Activated CD8-positive, alpha-beta memory T cell treated with anti-CD3 and anti-CD28 coated beads for 1 hour (primary cell): ENCODE measurements at places on chromosomes 2 and 18.

GRCh38 chr2:111990375-111990774 is 64.7 kb upstream of the TMEM87B start:
- no peak for DNase-seq

DNA sequence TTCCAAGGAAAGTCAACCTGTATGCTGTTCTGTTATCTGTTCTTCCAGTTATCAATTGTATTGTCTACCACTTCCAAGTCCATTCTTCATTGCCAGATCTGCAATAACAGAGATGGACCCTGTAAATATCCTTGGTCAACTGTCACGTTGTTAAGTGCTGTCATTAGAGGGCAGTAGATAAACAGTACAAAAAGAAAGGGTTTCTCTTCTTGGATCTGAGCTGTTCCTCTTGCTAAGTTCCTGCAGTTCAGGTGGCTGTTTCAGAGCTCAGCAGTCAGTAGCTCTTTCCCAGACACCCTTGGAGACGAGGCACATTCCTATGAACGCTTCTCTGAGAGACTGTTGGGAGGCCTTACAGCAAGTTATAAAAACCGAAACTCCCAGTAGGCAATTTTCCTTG is 957.1 kb upstream of the CHAC2 start:
- DNase-seq: no peak

- DNase-seq: no peak
Measured at GRCh38 chr18:28127228-28127627, 49.7 kb downstream of the CDH2 start.

GRCh38 chr2:72149556-72150156 is 2.0 kb upstream of the CYP26B1 start:
- no peak for DNase-seq

DNA sequence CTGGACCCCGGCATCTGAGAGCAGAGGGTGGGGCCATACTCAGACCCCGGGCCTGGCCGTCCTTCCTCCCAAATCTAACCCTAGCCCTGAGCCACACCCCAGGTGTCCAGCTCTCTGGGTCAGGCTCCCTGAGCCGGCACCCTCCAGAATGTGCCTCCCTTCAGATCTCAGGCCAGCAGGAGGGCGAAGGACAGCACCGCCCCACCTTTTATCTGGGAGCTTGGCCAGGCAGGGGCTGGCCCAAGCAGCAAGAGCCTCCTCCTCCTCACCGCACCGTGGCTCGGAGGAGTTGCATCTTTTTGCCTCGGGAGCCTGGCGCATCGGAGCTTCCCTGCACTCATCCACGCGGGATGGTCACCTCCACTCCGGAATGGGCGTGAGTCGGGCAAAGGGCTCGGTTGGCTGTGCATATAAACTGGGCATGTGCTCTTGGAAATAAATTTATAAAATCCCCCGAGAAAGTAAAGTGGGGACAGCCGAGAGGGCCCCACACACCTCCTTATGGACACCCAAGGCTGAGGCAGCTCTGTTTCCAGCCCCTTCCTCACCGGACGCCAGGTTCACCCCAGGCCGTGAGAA is 69.1 kb upstream of the CTDP1 start:
- no peak for DNase-seq

DNA sequence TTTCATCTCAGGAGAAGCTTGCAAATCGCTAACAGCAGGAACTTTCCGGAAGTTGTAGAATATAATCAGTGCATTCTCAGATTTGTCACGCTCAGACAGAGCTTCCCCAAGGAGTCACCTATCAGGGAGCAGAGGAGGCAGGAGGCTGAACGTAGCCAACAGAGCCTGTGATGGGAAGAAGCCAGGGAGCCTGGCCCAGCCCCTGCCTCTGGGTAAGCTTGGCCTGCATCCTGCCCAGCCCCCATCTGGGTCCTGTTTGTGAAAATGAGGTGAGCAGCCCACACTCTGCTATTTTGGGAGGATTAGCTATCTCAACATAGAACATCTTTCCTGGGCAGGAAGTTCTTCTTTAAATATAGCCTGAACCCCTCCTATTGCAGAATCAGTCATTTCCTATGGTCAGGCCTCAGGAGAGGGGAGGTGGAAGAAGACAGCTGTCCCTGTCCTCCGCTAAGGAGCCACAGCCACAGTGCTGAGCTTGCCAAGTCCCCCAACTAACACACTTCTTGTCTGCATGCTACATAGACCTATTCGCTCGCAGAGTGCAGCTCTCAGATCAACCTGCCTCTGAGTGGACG is 19.2 kb upstream of the PKDCC start:
- DNase-seq: no peak

DNA sequence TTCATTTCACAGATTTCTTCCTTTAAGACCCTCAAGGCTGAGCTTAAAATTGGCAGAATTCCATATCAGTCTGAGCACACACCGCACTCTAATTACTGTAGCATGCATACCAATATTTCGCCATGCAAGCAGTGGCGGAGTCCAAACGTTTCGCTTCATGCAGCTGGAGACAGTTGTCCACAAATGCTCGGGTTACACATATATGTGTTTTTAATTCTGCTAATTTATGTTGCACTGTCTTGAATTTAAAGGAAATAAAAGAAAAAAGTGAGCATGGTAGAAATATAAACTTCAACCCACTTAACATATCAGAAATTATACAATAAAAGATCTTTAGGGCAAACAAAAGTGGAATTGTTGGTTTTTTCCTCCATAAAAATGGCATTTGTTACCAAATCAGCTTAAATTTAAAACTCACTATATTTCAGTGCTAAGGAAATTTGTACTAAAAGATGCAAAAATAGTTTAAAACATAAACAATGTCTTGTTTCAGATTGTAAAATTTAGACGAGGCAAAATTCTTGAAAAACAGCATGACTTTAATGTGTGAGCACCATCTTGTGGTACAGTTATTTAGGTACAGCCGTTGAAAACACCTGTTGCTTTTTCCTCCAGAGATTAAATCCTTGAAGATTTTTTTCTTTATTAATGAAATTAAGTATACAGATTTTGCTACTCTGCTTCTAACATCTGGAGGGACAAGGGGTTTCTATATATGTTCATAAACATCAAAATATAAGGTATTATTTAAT is 24.1 kb upstream of the KANSL1L start:
- no peak for DNase-seq

DNA sequence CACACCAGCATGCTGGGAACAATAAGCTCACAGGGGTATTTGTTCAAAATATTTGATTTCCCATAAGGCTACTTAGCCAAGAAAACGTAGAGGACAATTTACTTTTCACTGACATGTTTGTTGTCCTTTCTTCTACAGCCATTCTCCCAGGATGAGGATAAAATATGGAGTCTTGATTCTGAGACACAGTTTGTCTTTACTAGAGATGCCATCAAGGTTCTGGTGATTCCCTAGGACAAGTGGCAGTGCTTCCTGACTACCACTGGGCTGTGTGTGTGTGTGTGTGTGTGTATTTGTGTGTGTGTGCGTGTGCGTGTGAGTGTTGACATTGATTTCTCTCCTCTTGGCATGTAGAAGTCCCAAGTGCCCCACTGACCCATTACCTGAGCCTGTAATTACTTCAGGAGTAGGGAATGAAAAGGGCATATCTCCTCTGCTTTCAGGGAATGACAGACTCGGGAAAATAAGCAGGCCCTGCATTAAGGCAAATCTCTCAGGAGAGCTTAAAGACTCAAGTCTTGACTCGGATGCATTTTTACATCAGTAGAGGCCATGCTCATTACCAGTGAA is 761.6 kb downstream of the DCC start:
- no peak for DNase-seq

DNA sequence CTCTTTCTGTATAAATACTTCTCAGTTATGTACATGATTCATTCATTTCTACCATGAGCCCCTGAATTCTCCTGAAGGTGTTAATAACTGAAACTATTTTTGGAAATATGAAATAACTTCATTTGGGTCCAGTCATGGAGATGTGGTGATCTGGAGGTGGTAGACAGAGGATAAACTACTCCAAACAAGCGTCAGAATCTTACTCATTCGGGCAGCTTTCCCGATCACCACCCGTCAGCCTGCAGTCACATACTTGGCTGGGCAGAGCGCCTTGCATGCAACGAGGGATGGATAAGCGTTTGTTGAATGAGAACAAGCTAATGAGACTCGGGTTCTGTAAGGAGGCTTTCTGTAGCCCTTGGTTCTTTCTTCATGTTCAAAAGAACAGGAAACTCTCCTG is 222.7 kb downstream of the CD226 start:
- DNase-seq: no peak

DNA sequence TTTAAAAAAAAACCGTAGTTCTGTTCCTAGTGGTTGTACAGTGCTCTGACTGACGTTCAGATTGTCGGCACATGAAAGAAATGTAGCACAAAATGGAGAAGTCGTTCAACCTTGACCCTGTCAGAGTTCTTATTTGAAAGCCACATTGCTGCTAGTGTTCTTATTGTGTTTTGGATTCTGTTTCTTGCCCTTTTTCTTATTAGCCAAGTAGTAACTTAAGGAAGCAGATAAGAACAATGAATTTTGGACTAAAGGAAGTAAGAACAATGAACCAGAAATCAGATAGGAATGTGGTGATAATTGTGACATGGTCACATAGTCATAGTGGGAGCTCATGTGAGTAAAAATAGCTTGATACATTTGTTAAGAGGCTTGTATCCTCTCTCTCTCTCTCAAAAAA is 45.9 kb downstream of the RPIA start:
- DNase-seq: no peak

DNA sequence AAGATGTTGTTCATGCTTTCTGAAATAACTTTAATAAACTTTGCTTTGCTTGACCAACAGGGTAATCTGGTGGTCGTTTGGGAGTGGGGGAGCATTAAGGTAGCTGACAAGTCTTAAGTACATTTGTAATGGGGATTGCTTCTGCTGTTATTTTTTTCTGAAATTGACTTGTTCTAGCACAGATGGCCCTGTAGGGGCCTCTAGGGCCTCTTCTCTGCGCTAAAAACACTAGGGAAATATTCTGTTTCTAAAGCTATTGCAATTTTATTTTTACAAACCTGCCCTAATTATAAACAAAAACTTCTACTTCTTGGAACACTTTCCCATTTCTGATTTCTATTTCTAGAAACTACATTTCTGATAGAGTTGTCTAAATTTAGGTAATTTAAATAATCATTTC is 191.3 kb upstream of the KCNJ3 start:
- no peak for DNase-seq

DNA sequence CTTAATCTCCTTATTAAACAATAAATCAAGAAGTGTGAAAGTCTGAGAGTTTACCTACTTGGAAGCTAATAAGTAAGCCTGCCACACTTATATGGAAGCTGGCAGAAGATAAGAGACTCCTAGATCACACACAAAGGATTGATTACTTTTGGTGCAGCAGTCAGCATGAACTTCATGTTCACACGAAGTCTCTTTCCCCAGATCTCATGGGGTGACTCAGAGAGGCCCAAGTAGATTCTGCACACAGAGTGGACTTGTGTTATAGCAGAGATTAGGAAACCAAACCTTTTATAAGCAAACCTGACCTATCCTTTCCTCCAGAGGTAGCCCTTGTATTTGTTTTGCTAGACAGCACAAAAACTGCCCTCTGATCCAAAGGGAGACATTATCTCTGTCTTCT is 9.9 kb upstream of the GAREM1 start:
- no peak for DNase-seq

- DNase-seq: no peak
Measured at GRCh38 chr18:49227441-49228165, 232.8 kb downstream of the DYM start.

DNA sequence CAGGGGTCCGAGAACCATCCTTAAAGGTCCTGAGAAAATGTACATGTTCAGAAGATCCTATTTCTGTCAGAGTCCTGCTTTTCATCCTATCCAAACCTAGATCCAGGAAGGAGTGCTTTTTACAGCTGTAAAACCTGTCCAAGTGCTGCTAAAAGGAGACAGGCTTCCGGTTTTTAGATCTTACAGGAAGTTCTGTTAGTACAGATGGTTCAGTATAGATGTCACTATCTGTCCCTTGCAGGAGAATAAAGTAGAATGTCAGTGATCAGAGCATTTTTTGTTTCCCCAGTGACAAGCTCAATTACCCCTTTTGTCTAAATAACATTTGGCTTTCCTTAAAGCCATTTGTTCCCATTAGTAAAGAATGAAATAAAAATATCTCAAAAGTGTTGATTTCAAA is 98.3 kb downstream of the NRP2 start:
- no peak for DNase-seq

- DNase-seq: no peak
Measured at GRCh38 chr2:239605976-239606375, 205.2 kb upstream of the HDAC4 start.

- DNase-seq: no peak
Measured at GRCh38 chr18:11719621-11720020, 30.6 kb downstream of the GNAL start.

GRCh38 chr2:173150963-173151362 is 75.3 kb downstream of the MAP3K20 start:
- no peak for DNase-seq

DNA sequence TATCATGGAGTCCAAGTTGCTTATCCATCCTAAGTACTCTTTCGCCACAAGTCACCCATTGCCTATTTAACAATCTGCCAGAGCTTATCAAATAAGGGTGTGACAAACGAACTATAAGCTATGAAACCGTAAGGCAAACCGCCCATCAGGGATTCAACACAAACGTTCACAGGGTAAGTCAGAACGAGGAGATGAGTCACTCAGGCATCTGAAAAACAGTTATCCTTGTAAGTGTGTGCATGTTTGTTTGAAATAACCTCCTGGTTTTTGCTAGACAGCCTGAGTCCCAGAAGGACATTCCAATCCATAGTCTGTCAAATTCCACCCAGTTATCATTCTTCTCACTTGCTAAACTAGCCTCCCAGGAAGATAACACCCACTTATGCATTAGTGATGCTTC is 299.1 kb downstream of the PAX3 start:
- DNase-seq: no peak

DNA sequence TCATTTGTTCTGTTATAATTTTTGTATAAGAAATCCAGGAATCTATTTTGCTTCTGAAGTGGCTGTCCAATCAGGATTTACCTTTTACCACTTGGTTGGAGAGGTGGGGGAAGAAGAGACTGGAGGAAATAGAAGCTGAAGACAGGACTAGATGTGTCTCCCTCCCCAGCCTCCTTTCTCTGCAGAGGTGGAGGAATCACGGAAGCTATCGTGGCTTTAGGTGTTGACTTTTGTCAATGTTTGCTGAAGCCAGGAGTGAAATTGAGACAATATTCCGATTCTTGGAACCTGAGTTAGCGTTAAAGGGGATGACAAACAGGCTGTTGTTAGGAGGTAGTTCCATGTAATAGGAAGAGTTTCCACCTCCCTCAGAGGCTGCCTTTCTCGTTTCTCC is 43.5 kb downstream of the PDCL3 start:
- DNase-seq: no peak

GRCh38 chr2:207970826-207971180 is 54.5 kb downstream of the PLEKHM3 start:
- no peak for DNase-seq

- DNase-seq: no peak
Measured at GRCh38 chr2:73260338-73260984, 23.8 kb downstream of the FBXO41 start.

DNA sequence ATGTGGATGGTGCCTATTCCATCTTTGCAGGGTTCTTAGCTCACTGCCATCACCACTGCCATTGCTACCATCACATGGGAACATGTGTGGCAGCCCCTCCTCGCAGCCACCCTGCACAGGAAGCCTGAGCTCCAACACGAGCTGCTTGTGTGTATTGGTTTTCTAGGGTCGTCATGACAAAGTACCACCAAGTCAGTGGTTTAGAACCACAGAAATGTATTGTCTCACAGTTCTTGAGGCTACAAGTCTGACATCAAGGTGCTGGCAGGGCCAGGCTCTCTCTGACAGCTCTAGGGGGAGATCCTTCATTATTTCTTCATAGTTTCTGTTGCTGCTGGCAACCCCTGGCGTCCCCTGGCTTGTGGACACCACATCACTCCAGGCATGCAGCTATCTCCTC is 10.3 kb upstream of the IL1R2 start:
- no peak for DNase-seq
